ENCODE measurements at places on chromosomes 3 and 15. TPM values are rescaled to one million over a fixed set of nuclear protein-coding genes. Genes with fewer than 3 reads are reported as not detected.

GRCh38 chr15:48423896-48424475 is 92.8 kb downstream of the DUT start:
- H3K36me3 ChIP-seq, result peaks cover 34% of the 10 kb centered on the region
- no peak overlapping the region for H3K4me3 ChIP-seq
- no peak for DNase-seq
- no peak overlapping the region for H3K27ac ChIP-seq

DNA sequence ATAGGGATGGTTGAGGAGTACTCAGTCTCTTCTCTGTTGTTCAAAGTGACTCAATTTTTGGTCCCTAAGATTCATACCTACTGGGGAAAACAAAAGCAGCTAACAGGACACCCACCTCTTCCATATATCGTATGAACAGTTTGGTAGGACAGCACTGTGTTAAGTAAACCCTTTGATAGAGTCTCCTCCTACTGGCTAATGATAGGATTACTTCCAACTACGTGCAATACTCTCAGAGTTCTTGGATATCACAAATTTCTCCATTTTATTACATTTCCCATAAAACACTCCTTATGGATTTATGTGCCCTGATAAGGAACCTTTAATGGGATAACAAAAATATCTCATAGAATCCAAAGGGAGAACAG is 200.2 kb upstream of the GOLGA6L4 start:
- no peak for DNase-seq
- H3K27me3 ChIP-seq, result no peaks in the 10 kb centered on the region
- peaks cover 3% of the 10 kb centered on the region for H3K36me3 ChIP-seq

DNA sequence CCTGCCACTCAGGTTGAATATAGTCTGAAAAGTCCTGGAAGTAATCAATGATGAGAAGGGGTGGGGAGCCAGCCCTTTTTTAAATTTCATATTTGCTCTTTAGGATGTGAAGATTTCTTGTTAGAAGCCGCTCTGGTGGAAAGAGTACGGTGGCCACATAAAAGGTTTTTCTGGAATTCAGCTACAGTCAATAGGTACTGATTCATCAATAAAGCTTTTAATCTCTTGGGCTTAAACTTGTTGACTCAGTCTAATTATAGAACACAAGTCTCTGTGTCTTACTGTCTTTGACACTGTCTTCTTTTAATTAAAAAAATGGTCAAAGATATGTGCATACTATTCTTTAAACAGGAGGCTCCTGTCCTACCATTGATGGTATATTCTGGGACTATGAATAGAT is 99.9 kb upstream of the TP63 start:
- H3K4me3 ChIP-seq, result no peak overlapping the region
- no peak for DNase-seq
- no peak overlapping the region for H3K27ac ChIP-seq
- no peaks in the 10 kb centered on the region for H3K27me3 ChIP-seq
- H3K36me3 ChIP-seq, result no peaks in the 10 kb centered on the region
- H3K4me1 ChIP-seq, result no peaks in the 10 kb centered on the region

GRCh38 chr3:13479582-13480339 is at the start of gene HDAC11:
HDAC11 (plus strand) TSS chr3:13480306; CDS start chr3:13480348, 42 bp downstream.
- H3K36me3 ChIP-seq, result peaks cover 4% of the 10 kb centered on the region
- peak within 1 kb of the TSS; percentile 95 for H3K27ac ChIP-seq
- no peaks in the 10 kb centered on the region for H3K27me3 ChIP-seq
- peak within 1 kb of the TSS; percentile 81 for H3K4me3 ChIP-seq
- peak; percentile 99 for DNase-seq

GRCh38 chr3:31853580-31853979 is 127.5 kb downstream of the OSBPL10 start:
- H3K27me3 ChIP-seq, result no peaks in the 10 kb centered on the region
- no peak for DNase-seq
- no peak overlapping the region for H3K4me3 ChIP-seq
- no peaks in the 10 kb centered on the region for H3K4me1 ChIP-seq

- peak within 1 kb of the TSS; percentile 76 for H3K27ac ChIP-seq
- H3K4me3 ChIP-seq, result peak within 1 kb of the TSS; percentile 85
- no peaks in the 10 kb centered on the region for H3K27me3 ChIP-seq
- DNase-seq, result peak; percentile 75
- peaks cover 22% of the 10 kb centered on the region for H3K4me1 ChIP-seq
- H3K36me3 ChIP-seq, result no peaks in the 10 kb centered on the region
These were observed at the start of gene SLC30A4 for GRCh38 chr15:45522328-45523165. SLC30A4 (minus strand) TSS chr15:45522755; CDS start chr15:45522354, 401 bp downstream.

DNA sequence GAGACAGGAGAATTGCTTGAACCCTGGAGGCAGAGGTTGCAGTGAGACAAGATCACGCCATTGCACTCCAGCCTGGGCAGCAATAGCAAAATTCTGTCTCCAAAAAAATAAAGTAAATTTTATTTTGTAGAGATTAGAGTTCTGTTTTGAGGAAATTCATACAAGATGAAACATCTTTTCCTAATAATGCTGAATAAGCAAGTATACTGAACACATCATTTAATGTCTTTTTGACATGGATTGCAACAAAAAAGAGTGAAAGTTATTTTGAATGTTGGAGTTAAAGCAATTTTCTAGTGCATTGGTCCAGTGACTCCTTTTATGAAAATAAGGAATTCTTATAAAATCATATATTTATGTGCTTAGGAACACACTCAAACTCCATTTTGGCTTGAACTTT is 20.5 kb downstream of the LCTL start:
- no peak for DNase-seq
- H3K27ac ChIP-seq, result no peak overlapping the region
- no peaks in the 10 kb centered on the region for H3K27me3 ChIP-seq

GRCh38 chr3:45976191-45977091 is 19.2 kb downstream of the FYCO1 start:
- H3K27ac ChIP-seq, result peak overlapping the region; percentile 10
- no peak overlapping the region for H3K4me3 ChIP-seq
- H3K27me3 ChIP-seq, result no peaks in the 10 kb centered on the region
- peaks cover 96% of the 10 kb centered on the region for H3K36me3 ChIP-seq
- peaks cover 26% of the 10 kb centered on the region for H3K4me1 ChIP-seq
- DNase-seq, result no peak

DNA sequence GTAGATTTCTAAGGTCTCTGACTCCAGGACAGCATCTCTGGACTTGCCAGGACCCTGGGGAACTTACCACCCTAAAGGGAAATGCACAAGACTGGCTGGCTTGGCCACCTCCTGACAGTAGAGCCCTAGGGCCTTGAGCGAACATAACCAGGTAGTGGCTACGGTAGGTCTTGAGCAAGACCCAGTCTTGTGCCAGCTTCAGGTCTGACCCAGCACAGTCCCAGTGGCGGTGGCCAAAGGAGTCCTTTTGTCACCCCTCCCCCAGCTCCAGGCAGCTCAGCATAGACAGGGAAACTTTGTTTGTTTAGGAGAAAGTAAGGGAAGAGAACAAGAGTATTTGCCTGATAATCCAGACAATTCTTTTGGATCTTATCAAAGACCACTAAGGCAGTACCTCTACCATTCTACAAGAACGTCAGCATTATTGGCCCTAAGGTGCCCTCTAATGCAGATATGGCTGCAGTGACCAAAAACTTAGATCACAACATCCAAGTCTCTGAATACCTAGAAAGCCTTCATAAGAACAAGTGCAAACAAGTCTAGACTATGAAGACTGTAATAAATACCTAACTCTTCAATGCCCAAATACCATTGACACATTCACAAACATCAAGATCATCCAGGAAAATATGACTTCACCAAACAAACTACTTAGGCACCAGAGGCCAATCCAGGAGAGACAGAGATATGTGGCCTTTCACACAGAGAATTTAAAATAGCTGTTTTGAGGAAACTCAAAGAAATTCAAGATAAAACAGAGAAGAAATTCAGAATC is 38.7 kb upstream of the FBN1 start:
- no peak overlapping the region for H3K27ac ChIP-seq
- H3K27me3 ChIP-seq, result no peaks in the 10 kb centered on the region
- H3K36me3 ChIP-seq, result no peaks in the 10 kb centered on the region

TLE3 gene
- total RNA-seq, result 63.7 TPM
